ENCODE measurements at places on chromosomes 4 and X.

- no peak for DNase-seq
Measured at GRCh38 chr4:661881-662761, 12.0 kb downstream of the ATP5ME start.

DNA sequence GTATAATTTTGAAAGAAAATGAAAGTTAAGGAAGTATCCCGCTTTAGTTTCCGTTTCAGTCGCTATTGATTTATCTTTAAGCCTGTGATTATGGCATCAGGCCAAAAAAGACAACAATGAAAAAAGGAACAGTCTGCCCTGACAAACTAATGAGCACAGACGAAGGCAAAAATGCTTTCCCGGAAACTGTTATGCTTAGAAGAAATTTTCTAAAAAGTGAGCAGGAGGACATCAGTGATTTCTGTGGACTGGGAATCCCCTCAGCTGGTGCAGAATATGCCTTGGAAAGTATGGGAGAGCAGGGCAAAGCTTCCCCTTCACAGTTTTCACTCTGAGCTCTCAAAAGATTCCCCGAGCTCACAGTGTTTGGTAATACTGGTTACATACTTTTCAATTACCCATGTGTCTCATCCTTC, 5.1 kb upstream of the CXCL10 start:
- peak; percentile 16 for DNase-seq

DNA sequence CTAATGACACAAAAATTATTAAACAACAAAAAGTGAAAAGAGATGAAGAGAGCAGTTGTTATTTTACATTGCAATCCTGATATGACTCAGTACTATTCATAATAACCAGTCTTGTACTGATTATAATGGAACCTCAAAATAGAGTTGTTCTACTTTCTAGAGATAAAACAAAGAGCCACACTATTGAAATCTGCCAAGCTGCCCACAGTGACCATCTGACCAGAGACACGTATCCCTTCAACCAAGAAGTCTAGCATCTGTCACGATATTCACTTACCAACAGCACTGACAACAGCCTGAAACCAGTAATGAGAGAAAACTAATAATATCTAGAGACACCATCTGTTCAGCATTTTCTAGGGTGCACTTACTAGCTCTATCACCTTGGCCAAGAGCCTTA, 466.7 kb downstream of the NKX6-1 start:
- DNase-seq: no peak

- no peak for DNase-seq
Measured at GRCh38 chr4:1234811-1235292, 14.1 kb downstream of the CTBP1 start.

GRCh38 chrX:11421805-11422524, 128.8 kb downstream of the AMELX start:
- no peak for DNase-seq

DNA sequence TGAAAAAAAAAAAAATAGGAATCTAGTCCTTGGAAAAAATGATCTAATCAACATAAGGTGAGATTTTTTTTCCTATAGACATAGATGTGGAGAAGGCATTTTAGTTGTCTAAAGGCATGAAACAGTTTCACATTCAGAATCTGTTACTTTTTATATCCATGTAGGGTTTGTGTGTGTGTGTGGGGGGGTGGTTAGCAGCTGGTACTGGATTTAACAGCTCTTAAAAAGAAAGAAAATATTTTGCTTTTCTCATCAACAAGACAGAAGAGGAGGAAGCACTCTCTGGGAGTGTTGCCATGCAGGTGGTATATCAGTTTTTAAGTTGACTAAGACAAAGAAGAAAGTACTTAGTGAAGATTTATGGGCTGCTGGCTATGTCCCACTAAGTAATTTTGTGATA, 122.3 kb downstream of the VCX3B start:
- DNase-seq: no peak

Data from renal cortex interstitium (tissue), 15 donors.